Stimulated activated CD8-positive, alpha-beta memory T cell treated with anti-CD3 and anti-CD28 coated beads, Interleukin-15, amount 100 ng/mL, for 24 hours (primary cell): ENCODE measurements at places on chromosomes 7 and 10.

GRCh38 chr10:22761569-22762220 is 47.3 kb upstream of the PIP4K2A start:
- DNase-seq, result no peak

- no peak for DNase-seq
These were observed 19.2 kb downstream of the TECPR1 start for GRCh38 chr7:98232799-98233198.

GRCh38 chr7:121341933-121342332 is 13.1 kb downstream of the WNT16 start:
- DNase-seq, result no peak

- DNase-seq, result no peak
These were observed 43.2 kb downstream of the PNLIPRP3 start for GRCh38 chr10:116470768-116471415.

- no peak for DNase-seq
These were observed 203.3 kb downstream of the SDK1 start for GRCh38 chr7:3504384-3504783.

DNA sequence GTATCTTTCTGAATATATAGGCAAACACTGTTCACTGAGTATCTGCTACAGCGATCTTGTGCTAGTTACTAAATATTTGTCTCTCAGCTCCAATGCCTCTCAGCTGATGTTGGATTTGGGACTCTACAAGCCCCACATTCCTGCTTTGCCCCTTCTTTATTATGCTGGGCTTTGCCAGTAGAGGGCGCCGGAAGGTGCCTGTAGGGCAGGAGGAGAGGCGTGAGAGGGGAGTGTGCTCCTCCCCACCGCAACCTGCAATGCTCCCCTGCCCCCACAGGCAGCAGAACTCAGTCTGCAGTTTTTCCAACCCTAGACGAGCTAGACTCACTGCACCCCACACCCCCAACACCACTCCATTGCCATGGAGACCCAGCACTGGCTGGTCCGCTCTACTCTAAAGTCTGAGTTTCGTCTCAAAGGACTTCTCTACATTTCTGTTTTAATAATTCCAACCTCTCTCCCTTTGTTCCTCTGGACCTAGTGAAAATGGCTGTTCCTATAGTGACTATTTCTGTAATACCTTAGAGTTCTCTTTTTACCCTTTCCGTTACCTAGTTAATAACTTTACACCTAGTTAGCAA is 337.6 kb downstream of the CCSER2 start:
- no peak for DNase-seq

- no peak for DNase-seq
These were observed 131.0 kb upstream of the ZNF804B start for GRCh38 chr7:88628363-88629085.

- no peak for DNase-seq
These were observed 780.8 kb upstream of the C7orf33 start for GRCh38 chr7:147809786-147810185.

- no peak for DNase-seq
These were observed 774.5 kb upstream of the LRRTM3 start for GRCh38 chr10:66151346-66151745.

DNA sequence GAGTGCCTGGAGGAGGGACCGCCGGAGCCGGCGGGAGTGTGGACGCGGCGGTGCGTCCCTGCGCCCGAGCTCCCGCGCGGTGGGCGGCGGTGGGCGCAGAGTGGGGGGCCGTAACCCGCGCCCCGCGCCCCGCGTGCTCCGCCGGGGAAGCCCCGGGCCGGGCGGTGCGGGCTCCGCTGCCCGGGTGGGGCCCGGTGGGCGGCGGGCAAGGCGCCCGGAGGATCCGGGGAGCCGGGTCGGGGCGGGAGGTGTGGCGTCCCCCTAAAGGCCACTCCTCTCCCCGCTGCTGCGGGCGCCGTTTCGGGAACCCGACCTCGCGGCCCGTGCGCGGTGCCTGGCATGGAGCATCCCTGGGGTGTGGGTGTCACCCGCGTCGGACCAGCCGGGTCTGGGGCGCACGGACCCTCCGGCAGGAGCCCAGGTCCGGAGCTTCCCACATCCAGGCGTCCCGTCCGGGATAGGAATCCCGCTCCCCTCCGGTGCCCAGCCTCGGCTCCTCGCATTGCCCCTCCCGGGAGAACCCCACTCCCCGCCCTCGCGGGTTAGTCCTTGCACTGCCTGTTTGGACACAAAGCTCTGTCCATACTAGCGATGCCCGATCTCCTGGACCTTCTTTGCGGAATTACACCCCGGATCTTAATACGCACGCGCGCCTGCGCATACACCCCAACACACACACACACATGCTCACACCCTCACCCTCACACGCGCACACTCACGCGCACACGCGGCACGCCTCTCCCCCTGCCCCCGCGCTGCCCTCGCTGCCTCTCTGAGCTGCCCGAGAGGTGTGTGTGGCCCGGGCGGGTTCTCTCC is 723 bp downstream of the MTURN start:
- DNase-seq, result peak; percentile 23

GRCh38 chr10:3881622-3882021 is 96.6 kb upstream of the KLF6 start:
- DNase-seq, result no peak

- no peak for DNase-seq
These were observed 11.8 kb downstream of the SLC25A13 start for GRCh38 chr7:96310110-96310509.

- DNase-seq, result no peak
These were observed 651 bp downstream of the MYO3A start for GRCh38 chr10:25934621-25935139.

GRCh38 chr7:7496311-7496710 is 39.4 kb downstream of the COL28A1 start:
- DNase-seq, result no peak

DNA sequence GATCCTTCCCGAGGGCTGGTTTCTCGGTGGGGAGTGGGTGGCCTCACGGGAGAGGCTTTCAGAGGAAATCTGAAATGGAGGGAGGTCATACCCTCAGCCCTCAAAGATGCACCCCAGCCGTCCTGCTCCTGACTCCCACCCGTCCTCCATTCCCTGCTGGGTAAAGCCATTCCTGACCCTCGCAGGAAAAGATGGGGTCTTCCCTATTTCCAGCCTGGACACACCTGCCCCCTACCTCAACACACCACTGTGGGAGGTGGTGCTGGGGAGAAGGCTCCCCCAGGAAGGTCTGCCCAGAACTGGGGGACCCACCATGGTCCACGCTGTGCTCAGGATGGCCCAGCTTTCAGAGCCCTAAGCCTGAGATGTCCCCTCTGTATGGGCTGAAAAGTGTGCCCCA is 86.9 kb downstream of the CHST15 start:
- no peak for DNase-seq

DNA sequence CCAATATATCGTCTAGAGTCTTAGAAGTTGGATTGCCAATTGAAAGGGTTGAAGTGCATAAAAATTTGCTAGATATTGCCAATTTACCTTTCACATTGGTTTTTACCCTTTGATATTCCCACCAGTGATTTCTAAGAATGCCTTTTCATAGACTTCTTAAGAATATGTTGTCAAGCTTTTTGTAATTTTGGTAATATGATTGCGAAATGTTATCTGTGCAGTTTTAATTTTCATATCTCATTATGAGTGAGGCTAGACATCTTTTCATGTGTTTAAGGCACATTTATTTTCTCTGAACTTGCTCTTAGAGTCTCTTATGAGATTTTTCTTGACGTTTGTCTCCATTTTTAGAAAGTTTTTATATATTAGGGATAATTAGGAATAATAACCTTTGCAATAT is 567.2 kb downstream of the CCSER2 start:
- no peak for DNase-seq

- DNase-seq, result no peak
These were observed 715 bp upstream of the PANK1 start for GRCh38 chr10:89645742-89646172.

DNA sequence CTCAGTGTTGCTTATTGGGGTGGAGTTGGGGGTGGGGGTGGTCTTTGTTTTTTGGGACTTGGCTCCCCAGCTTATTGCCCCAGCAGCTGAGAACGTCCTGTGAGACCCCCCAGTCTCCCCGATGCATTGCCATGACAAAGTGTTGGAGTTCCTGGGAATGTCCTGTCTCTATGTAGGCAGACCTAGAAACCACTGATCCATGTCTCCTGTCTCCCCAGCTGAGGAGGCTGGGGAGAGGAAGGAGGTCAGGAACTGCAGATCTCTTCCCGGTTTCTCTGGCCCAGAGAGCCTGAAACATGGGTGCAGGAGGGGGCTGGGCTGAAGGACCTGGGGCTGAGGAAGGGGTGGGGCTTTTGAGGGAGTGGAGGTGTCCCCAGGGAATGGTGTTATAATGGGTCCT is 80.2 kb upstream of the GTF2IRD1 start:
- DNase-seq, result no peak
